ENCODE measurements at places on chromosomes 2 and 18.

GRCh38 chr2:35522450-35522849 lies 833.1 kb upstream of the CRIM1 start:
- no peak for DNase-seq

DNA sequence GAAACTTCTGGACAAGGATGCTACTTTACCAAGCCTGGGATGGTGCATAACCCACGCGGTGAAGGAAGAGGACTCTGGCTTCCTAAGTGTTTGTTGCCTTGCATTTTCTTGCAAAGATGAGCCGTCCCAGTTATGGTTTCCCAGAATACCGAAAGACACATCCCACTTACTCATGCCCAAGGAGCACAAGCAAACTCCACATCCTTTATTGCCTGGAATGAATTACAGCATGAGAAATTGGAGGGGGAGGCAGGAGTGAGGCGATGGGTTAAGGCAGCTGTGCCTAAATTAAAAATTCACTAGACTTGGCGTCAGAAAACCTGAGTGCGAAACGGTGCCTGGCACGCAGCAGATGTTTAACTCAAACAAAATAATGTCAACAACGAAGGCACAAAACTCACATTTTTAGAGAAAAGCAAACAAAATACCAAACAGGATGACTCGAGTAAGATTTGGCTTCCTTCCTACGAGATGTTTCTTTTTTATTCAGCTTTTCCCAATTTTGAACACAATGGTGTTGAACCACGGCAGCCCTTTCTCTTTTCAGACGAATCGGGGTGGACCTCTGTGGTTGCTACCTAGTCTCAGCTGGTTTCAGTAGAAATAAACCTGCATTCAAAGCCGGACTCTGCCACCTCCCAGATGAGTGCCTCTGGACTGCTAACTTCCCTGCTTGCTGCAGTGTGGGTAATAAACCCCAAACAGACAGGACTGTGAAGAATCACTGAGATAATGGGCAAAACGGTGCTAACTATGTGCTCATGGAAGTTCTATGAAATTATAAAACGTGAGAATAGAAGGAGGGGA lies 100.3 kb upstream of the NCK2 start:
- DNase-seq: no peak

GRCh38 chr2:128589681-128590080 lies 271.0 kb upstream of the HS6ST1 start:
- no peak for DNase-seq

DNA sequence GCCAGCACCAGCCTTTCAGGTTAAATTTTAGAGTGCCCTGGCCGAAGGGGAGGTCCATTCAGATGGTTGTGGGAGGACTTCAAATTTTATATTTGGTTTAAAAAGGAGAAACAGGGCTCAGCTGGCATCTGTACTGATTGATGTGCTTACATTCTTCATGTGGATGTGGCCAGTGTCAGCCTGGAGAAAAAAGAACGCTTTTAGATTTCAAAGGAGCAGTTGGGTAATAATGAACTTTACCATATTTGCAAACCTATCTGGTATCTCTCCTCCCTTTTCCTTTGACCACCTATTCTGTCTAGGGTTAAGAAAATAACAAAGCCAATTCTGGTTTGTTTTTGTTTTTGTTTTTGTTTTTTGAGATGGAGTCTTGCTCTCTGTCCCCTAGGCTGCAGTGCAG lies 21.3 kb downstream of the RAB12 start:
- no peak for DNase-seq

DNA sequence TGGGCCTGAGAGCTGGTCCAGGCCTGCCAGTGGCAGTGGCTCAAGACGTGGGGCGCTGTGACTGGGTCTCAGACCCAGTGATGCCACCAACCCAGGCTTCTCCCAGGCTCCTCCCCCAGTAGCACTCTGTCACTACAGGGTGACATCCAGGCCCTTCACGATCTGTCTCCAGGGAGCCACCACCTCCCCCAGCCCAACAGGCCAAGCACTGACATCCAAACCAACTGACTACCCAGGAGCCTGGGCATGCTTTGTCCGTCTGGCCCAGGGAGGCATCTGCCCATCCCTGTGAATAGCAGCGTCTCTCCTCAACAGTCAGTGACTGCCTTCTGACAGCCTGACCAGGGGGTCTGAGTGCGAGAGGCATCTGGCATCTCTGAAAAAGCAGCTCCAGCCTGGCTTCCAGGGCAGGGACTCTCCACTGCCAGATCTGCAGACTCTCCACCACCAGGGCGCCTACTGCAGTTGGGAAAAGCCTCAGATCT lies 13.0 kb downstream of the TEX44 start:
- DNase-seq: peak; percentile 63
